ENCODE measurements at places on chromosomes 2 and 18.

GRCh38 chr2:113858764-113859163 lies 31.1 kb upstream of the ACTR3 start:
- DNase-seq, result no peak
- H3K27ac ChIP-seq, result no peak overlapping the region
- H3K36me3 ChIP-seq, result no peaks in the 10 kb centered on the region
- H3K4me1 ChIP-seq, result no peaks in the 10 kb centered on the region

DNA sequence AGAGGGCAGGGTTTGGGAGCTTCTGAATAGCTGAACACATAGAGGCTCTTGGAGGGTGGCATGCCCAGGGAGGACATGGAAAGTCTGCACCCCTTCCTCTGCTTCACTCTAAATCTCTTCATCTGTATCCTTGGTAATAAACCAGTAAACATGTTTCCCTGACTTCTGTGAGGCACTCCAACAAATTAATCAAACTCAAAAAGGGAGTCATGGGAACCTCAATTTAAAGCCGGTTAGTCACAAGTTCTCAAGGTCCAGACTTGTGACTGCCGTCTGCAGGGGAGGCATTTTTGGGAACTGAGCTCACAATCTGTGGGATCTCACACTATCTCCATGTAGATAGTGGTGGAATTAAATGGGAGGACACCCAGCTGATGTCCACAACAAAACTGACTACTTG lies 33.1 kb upstream of the STON1 start:
- H3K36me3 ChIP-seq, result peaks cover 40% of the 10 kb centered on the region
- no peak overlapping the region for H3K27ac ChIP-seq
- no peaks in the 10 kb centered on the region for H3K27me3 ChIP-seq
- DNase-seq, result no peak

DNA sequence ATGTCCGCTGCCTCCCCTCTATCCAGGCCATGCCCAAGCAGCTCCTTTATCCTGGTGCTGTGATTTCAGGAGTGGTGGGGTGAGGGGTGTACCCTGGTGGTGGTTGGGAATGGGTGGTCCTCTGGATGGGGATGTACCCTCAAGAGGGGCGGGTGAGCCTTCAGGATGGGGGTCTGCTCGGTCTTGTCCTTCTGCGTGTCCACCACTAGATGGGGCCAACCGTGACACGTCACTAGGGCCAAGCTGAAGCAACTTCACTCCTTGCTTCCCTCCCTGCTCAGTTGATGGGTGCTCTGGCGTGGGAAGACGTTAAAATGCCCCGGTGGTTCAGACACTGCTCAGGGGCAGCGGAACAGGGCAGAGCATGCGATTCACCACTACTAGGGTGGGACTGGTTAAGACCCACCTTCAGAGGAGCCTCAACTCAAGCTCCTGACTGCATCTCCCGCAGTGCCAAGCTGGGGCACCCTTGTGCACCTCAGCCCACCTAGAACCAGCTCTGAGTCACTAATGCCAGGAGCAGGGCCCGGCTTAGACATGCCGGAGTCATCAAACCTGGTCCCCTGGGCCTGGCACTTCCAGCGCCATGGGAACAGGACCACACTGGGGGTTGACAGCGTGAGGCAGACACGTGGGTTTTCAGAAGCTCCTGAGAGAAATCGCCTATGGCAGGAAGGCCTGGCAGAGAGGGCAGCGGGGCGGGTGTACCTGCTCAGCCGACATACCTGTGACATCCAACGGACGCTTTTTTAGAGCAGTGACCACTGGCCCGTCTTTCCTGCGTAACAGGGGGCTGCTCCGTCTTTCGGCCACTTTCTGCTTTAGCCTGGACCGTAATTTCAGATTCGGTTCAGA lies 256.7 kb downstream of the HDAC4 start:
- no peak overlapping the region for H3K4me3 ChIP-seq
- no peaks in the 10 kb centered on the region for H3K27me3 ChIP-seq
- DNase-seq, result no peak
- H3K36me3 ChIP-seq, result peaks cover 60% of the 10 kb centered on the region
- no peaks in the 10 kb centered on the region for H3K4me1 ChIP-seq

DNA sequence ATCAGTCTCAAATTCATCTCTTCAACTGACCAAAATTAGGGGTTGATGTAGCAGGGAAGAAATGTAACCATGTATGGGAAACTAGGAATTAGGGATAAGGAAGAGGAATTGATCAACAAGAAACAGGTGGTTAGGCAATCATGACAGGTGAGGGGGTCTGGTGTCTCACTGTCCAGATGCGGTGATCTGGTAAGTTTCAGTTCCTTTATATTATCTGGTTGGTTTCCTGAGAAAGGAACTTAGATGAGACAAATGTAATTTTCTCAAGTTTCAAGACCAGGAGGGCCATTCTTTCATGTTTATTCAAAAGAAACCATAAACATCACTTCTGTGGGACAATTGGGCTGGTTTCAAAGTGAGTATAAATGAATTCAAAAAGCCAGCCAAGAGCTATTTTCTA lies 306.2 kb upstream of the KCNJ3 start:
- H3K4me3 ChIP-seq, result no peak overlapping the region
- H3K36me3 ChIP-seq, result no peaks in the 10 kb centered on the region
- H3K27me3 ChIP-seq, result no peaks in the 10 kb centered on the region
- H3K4me1 ChIP-seq, result no peaks in the 10 kb centered on the region
- no peak for DNase-seq
- no peak overlapping the region for H3K27ac ChIP-seq

GRCh38 chr2:70596739-70597138 lies 43.1 kb upstream of the TGFA start:
- no peaks in the 10 kb centered on the region for H3K27me3 ChIP-seq
- no peak overlapping the region for H3K4me3 ChIP-seq
- no peak for DNase-seq
- H3K36me3 ChIP-seq, result no peaks in the 10 kb centered on the region
- H3K4me1 ChIP-seq, result no peaks in the 10 kb centered on the region

DNA sequence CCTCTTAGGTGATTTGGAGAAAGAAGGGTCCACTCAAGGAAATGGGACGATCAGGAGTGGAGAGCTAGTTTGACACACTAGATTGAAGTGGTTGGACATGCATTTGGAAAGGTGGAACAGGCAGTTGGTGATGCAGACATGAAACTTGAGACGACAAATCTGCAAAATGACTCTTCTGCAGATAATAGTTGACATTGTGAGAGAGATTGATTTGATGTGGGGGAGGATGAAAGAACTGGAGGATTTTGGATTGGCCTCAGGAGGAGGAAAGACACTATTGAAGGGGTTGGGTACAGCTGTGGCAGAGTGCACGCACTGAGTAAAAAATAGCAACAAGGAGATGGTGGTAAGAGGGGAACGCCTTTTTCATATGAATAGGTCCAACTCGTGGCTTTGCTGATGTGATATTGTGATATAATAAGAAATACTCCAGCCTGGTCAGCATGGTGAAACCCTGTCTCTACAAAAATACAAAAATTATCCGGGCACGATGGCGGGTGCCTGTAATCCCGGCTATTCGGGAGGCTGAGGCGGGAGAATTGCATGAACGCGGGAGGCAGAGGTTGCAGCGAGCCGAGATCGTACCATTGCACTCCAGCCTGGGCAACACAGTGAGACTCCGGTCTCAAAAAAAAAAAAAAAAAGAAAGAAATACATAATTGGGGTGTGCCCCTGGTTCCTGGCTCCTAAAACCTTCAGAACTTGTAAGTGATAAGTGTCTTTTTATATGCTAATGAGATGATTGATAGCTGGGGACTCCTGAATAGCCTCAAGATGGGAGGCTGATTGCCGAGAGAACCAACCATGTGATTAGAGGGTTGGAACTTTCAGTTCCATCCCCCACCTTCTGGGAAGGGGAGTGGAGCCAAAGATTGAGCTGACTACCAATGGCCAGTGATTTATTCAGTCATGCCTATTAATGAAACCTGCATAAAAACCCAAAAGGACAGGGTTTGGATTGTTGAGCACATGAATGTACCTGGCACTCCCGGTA lies 9.7 kb downstream of the TTLL4 start:
- no peaks in the 10 kb centered on the region for H3K36me3 ChIP-seq
- H3K27me3 ChIP-seq, result no peaks in the 10 kb centered on the region
- H3K4me3 ChIP-seq, result no peak overlapping the region
- DNase-seq, result no peak
- H3K27ac ChIP-seq, result no peak overlapping the region

- H3K27ac ChIP-seq, result no peak overlapping the region
- H3K27me3 ChIP-seq, result no peaks in the 10 kb centered on the region
- no peak for DNase-seq
Measured at GRCh38 chr2:128777196-128778035, 458.7 kb upstream of the HS6ST1 start.

GRCh38 chr2:78118037-78118436 lies 595.9 kb upstream of the LRRTM4 start:
- no peak overlapping the region for H3K4me3 ChIP-seq
- H3K27ac ChIP-seq, result no peak overlapping the region

DNA sequence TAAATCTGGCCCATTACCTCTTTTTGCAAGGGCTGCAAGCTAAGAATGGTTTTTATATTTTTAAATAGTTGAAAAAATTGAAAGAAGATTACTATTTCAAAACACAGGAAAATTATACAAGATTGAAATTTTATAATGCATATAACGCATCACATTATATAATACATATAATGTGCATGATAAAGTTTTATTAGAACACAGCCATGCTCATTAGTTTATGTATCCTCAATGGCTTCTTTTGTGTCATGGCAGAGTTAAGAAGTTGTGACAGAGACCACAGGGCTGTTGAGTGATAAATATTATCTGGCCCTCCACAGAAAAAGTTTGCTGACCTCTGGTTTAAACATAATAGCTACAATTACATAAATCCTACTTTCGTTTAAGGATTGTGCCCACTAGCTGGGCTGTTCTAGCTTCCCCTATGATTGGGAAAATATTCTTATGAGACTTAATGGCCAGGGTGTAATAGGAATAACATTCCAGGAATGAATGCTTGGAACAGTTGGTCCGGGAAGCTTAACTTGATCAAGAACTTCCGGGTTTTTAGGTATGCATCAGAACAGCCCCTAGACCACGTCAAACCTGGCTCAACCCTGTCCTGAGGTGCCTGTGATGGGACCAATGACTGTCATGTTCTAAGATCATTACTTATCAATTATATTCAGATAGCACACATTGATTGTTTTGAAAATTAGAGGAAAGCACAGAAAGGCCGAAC lies 98.7 kb upstream of the LPIN2 start:
- no peak for DNase-seq
- H3K27me3 ChIP-seq, result no peaks in the 10 kb centered on the region
- no peaks in the 10 kb centered on the region for H3K4me1 ChIP-seq
- H3K36me3 ChIP-seq, result no peaks in the 10 kb centered on the region
- no peak overlapping the region for H3K4me3 ChIP-seq

DNA sequence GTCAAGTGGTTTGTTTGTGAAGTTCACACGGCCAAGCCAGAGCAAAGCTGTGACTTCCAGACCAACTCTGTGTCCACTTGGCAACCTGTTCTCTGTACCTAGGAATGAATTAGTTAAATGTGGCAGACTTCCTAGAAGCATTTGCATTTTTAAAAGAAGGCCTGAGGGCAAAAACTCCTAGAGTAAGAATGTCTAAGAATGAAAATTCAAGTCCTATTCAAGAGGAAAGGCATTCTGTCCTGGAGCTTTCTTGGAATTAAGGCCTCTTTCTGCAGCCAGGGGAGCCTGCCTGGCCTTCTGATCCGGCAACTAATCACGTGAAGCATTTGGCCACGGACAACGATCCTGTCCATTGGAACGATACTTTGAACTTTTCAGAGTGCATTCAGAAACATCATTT lies 155.0 kb downstream of the SETBP1 start:
- DNase-seq, result no peak
- no peaks in the 10 kb centered on the region for H3K36me3 ChIP-seq

GRCh38 chr2:233029321-233029720 lies 3.2 kb upstream of the NEU2 start:
- no peak overlapping the region for H3K27ac ChIP-seq
- no peaks in the 10 kb centered on the region for H3K4me1 ChIP-seq
- H3K4me3 ChIP-seq, result no peak overlapping the region
- H3K27me3 ChIP-seq, result no peaks in the 10 kb centered on the region
- DNase-seq, result no peak
- no peaks in the 10 kb centered on the region for H3K36me3 ChIP-seq

DNA sequence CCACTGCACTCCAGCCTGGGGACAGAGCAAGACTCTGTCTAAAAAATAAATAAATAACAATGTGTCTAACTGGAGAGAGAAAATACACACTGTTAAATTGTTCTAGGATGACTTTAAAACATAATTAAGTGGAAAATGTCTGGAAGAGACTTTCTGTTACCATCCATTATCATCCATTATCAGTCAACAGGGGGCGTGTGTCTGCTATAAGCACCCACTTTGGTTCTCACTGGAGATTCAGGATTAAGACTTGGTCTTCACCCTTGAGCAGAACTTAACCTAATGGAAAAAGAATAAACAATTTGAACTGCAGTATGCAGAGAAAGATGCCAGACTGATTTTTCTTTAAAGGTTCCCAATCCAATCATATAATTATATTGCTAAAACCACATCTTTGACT lies 999.8 kb upstream of the GYPC start:
- no peak for DNase-seq
- H3K27ac ChIP-seq, result no peak overlapping the region
- no peak overlapping the region for H3K4me3 ChIP-seq
- no peaks in the 10 kb centered on the region for H3K27me3 ChIP-seq
- H3K4me1 ChIP-seq, result no peaks in the 10 kb centered on the region

- H3K27me3 ChIP-seq, result no peaks in the 10 kb centered on the region
- H3K27ac ChIP-seq, result no peak overlapping the region
- no peaks in the 10 kb centered on the region for H3K36me3 ChIP-seq
- no peak overlapping the region for H3K4me3 ChIP-seq
Measured at GRCh38 chr2:170341684-170342623, 164.0 kb downstream of the MYO3B start.

DNA sequence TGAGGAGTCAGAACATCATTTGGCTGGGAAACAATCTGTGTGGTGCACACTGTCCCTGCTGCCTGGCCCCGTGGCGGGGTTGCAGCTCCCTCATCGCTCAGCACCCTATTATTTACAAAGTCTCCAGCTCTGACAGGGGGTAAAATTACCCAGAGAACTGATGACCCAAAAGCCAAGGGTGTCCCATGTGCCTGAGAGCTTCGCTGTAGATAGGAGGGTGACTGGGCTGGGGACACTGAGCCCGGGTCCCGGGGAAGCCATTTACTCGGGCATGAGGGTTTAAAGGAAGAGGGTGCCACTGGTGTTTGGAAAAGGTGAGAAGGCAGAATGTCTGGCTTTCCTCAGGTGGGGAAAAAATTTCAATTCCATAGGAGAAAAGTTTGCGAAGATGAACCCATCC lies 48.2 kb upstream of the EML6 start:
- no peak for DNase-seq
- H3K27me3 ChIP-seq, result no peaks in the 10 kb centered on the region
- no peaks in the 10 kb centered on the region for H3K36me3 ChIP-seq
- H3K4me3 ChIP-seq, result no peak overlapping the region
- H3K4me1 ChIP-seq, result no peaks in the 10 kb centered on the region
- no peak overlapping the region for H3K27ac ChIP-seq

Measured in effector memory CD4-positive, alpha-beta T cell (primary cell).